ENCODE measurements at places on chromosomes 2 and 18.

DNA sequence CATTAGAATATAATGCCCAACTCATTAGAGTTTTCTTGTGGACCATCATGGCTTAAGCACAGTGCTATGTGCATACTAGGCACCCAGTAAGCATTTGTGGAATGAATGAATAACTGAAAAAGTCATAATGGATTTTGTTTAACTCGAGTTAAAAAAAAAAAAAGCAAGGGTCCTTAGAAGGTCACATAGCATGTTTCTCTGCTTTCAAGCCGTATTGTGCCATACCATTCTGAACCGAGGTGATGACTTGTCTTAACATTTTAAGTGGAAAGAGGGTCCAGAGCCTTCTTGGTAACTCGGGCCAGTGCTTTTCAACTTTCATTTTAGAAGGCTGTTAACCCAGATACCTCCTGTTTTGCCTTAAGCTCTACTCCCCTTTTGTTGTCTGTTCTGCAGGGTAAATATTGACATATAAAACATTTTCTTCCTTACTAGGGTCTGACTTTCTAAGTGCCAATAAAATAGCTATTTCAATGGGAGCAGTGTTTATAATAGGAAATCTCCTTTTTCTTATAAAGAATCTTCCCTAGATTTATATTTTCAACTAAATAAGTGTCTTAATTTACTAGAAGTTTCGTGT is 787 bp upstream of the ADGRF3 start:
- DNase-seq, result no peak

DNA sequence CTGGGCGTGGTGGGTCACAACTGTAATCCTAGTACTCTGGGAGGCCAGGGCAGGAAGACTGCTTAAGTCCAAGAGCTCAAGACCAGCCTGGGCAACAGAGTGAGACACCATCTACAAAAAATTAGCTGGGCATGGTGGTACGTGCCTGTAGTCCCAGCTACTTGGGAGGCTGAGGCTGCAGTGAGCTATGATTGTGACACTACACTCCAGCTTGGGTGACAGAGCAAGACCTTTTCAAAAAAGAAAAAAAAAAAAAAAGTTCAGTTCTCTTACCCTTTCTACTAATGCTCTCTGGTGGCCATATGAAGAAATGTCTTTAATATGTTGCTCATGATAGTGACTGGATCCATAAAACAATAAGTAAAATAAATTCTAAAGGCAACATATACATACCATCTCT is 14.9 kb downstream of the TYW5 start:
- no peak for DNase-seq

GRCh38 chr18:62521082-62521481 is 1.7 kb upstream of the ZCCHC2 start:
- DNase-seq, result no peak

DNA sequence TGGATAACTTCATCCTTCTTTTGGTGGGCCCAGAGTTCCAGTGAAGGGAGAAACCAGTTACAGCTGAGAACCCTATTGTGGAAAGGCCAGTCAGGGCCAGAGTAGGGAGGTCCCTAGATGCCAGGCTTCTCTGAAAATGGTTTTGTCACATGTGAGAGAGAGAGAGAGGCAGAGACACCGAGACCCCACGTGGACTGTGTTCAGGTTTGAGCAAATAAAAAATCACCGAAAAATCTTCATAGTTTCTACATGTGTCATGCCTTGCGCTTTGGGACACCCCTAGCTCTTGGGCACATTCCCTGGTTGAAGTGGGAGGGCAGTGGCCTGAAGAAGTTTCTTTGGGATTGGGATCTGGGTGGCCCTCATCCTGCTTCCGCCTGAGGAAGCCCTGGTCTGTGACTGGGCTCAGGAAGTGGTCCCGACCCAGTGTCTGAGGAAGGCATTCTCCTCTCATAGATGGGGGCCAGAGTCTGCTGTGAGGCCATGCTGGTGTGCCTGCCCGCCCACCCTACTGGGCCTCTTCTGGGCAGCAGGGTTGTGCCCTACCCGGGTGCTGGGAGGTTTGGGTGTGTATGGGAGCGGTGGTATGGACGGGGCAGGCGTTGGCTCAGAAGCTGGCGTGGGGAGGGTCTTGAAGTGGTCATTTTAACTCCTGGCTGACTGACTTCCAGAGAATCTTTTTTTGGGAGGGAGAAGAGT is 16.1 kb downstream of the NCK2 start:
- no peak for DNase-seq

GRCh38 chr2:77228391-77228790 is 293.8 kb downstream of the LRRTM4 start:
- no peak for DNase-seq

DNA sequence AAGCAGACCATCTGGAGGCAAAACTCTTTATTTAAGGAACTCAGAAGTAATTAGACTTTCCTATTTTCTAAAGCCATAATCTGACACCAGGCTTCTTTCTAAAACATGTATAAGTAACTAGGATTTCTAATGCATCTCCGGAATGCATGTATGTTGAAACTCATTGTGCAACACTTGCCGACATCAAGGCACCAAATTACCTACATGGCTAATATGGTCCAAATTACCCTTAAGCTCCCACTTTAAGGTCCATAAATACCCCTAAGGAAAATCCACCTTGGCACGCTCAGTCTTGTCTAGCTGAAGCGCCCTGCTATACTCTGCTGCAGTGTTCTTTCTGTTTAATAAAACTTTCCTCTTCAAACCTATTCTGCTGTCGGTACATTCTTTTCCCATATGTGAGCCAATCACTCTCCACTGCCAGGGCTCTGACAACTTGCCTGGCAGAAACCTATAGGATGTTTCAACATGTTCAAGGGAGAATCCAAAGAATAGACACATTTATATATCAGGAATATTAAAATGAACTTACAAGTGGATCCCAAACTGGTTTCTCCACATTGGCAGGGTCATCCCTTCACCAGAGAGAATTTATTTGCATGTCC is 171.9 kb downstream of the GALNT1 start:
- DNase-seq, result peak; percentile 20

All from NCI-H1048 (cell line).